ENCODE measurements at places on chromosomes 4 and X. TPM values are rescaled to one million over a fixed set of nuclear protein-coding genes. Genes with fewer than 3 reads are reported as not detected.
A peak's percentile ranks its signal among the peaks of the same experiment; 100 is the strongest.

- DNase-seq: peak; percentile 79
Observed at GRCh38 chr4:85826060-85826678, 351.2 kb downstream of the ARHGAP24 start.

- no peak for DNase-seq
Observed at GRCh38 chrX:33138677-33139249, 72.6 kb downstream of the DMD start.

GRCh38 chr4:75025431-75025830 is 92.5 kb downstream of the PARM1 start:
- no peak for DNase-seq

DNA sequence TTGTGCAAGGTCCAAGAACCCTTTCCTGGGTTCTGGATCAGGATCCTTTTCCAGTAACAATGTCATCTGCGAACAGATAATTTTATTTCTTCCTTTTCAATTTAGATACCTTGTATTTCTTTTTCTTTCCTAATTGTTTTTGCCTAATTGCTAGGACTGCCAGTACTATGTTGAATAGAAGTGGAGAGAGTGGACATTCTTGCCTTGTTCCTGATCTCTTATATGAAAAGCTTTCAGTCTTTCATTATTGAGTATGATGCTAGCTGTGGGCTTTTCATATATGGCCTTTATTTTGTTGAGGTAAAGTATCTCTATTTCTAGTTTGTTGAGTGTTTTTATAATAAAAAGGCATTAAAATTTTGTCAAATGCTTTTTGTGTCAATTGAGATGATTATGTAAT is 42.2 kb upstream of the SPP1 start:
- no peak for DNase-seq

DNA sequence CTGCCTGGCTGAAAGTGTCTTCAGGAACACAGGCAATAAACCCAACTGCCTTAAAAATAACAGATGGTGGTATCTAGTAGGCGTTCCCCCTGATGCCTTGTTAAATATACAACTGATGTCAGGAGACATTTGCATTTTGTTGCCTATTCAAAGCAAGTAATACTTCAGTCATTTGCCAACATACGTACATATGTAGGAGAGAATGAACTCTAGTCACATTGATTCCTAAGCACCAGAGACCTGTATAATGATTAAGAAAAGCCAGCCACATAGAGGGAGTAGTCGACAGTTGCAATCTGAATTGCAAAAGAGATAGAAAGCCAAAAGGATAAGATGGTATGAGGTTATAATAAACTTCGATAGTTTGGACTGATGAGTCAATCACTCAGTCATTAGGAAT is 191.0 kb upstream of the EMCN start:
- DNase-seq: no peak

GRCh38 chr4:118397623-118397979 is 44.8 kb upstream of the PRSS12 start:
- DNase-seq: no peak

DNA sequence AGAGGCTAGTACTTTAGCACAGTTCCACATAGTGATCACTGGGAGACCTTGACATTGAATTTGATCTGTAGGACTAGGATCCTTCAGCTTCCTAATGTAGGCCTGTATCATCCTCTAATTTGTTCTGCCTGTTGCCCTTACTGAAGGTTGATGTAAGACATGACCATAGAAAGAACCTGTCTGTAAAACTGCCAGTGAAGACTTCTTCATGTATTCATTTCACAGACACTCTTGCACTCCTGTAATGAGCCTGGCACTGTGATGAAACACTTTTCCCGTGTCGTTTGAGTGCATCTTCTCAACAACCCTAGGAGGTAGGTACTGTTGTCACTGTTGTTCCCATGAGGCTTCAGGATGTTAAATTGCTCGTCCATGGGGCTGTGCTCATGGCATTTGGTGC is 14.7 kb downstream of the RAB9A start:
- DNase-seq: no peak

DNA sequence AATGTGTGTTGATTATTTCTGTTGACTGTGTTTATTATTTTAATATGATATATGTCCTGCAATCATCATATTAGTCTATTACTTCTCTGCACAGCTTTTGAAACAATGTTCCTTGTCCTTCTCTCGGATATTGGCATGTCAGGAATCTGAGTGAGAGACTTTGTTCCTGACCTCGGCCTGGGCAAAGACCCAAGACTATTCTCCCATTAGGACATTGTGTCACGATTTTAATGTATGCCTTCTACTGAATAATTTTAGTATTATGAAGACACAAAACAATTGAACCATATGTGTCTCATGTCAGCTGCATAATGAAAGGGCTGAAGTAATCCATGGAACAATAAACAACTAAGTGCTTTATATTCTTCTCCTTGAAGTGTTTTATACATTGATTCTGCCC is 580.8 kb upstream of the TENM3 start:
- DNase-seq: no peak

GRCh38 chr4:110129544-110129943 is 68.9 kb downstream of the ELOVL6 start:
- DNase-seq: no peak

- DNase-seq: no peak
Observed at GRCh38 chr4:127291316-127291715, 341.4 kb upstream of the INTU start.

DNA sequence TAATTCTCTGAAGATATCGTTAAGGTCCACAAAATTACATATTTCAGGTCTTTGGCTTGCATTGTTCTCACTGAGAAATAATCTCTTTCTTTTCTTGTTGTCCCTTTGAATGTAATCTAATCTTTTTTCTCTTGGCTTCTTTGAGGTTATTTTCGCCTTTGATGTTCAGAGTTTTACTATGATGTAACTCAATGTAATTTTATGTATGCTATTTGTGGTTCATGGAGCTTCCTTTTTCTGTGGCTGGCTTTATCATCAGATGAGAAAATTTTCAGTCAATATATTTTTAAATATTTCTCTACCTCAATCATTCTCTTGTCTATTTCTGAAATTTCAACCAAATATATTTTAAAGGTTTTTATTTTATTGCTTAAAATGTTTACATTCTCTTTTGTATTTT is 672.2 kb downstream of the TRAM1L1 start:
- no peak for DNase-seq

DNA sequence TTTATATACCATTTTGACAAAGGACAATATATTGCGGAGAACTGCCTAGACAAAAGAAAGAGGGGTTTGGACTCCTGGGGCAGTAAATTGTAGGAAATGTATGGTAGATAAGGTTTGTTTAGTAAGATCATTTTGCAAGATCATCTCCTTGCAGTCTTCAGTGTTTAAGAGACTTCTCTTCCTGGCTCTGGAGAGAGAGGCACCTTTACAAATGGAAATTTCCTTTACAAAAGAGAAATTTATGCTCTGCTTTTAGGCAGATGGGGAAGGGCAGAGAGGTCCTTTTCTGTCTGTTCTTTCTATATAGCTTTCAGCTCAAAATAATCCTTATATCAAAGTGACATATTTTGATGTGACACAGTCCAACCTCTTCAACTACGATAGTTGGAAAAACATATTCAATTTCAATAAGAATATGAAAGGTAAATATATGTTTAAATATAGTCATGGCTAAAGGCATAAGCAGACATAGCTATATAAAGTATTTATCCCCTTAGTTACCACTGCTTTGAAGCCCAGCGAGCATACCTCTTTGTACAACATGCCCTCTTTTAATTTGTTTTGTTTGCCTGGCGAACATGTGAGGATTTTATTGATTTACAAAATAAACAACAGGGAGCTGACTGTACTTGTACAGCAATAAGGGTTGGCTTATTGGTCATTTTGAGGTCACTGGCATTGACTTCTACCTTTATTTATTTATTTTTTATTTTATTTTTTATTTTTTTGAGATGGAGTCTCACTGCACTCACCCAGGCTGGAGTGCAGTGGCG is 65.2 kb downstream of the TRIM2 start:
- no peak for DNase-seq

DNA sequence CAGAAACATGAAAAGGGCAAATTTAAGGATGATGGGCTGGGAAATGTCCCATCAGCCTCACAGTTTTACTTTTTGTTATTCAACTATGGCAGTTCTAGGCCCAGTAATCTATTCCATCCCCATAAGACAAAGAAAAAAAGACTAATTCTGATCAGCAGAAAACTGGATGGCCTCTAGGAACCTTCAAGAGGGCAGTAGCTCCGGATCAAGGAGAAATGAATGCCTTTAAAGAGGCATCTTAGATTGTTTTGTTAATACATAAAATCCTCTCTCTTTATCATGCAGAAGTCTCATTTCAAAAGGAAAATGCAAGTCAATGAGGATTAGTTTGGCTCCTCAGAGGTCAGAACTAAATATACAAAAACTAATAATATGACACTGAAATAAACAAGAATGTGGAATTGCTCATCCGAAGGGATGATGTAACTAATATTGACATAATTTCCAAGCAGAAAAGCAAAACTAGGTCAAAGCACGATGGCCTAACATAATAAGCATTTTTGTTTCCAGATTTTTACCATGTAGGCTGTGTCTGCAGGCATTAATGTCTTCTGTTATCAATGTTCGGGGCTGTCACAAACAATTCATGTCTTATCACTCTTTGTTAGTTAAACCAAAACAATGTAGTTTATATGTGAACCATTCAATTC is 8.8 kb downstream of the MID1 start:
- no peak for DNase-seq

- DNase-seq: no peak
Observed at GRCh38 chr4:74235135-74235534, 73.1 kb upstream of the EPGN start.

GRCh38 chr4:1792832-1793495 is at the start of gene FGFR3:
Gene FGFR3, plus strand, starts transcription at chr4:1793293. Its CDS starts 642 bp downstream, at chr4:1793935.
- peak; percentile 41 for DNase-seq

DNA sequence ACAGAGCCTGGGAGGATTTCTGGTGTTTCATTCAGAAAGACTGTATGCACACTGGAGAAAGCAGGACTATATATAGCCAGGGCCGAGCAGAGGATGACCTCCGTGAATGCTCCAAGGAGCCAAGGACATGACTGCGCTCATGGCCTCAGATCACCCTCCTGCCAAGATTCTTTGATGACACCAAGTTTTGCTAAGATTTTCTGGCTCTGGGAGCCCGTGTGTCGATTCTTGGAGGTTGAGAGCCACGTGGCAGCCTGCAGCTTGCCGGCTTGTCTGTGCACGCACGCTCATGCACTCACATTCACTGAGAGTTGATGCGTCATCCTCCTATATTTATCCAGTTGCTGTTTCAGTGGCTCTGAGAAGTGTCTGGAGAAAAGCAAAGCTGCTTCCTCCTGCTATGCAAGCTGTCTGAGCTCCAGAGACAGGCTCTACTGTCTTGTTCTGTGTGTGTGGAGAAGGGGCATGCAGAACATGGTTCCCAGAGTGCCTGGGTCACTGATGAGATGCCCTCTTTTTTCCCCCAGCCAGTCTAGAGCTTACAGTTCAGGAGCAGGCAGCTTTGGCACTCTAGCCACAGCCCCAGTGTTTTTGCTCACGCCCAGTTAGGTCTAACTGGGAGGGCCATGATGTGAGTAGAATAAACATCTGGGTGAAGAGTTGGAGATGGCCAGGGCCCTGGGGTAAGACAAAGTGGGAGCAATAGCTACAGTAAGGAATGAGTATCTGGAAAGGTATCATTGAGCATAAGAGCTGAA is 64.9 kb upstream of the SCOC start:
- DNase-seq: no peak

DNA sequence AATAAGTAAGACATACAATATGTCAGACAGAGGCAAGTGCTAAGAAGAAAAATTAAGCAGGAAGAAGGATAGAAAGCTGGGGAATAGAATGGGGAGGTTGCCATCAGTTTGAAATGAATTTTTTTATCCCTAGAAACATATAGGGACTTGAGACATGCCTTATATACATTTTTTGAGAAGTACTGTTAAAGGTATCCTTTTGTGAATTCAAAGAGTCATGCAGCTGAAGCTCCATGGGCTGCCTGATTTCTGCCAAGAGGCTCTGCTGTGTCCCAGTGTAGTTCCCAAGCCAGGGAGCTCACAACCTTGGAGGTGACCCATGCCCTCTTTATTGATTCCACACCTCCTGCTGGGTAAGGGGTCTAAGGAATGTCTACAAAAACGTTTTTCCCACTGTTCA is 564.6 kb upstream of the DIPK2B start:
- no peak for DNase-seq

C4orf50 gene
- under 0.01 TPM for total RNA-seq

PDCL2 gene
- total RNA-seq: not detected

MAPK10 gene
- 0.17 TPM for total RNA-seq

NXF2B gene
- not detected for total RNA-seq

ADGRG4 gene
- total RNA-seq: not detected

PCYT1B gene
- under 0.01 TPM for total RNA-seq

SH2D1A gene
- not detected for total RNA-seq

RBM47 gene
- total RNA-seq: 4.6 TPM

OTUD6A gene
- not detected for total RNA-seq

POU3F4 gene
- total RNA-seq: not detected

NUDT11 gene
- total RNA-seq: 0.74 TPM

RNF175 gene
- 0.37 TPM for total RNA-seq

NAT8L gene
- under 0.01 TPM for total RNA-seq

Data from dermis blood vessel endothelial cell (primary cell).